Stimulated activated CD4-positive, alpha-beta T cell treated with anti-CD3 and anti-CD28 coated beads, Interleukin-1b, Interleukin-23, amount 100 ng/mL, for 24 hours (primary cell): ENCODE measurements at places on chromosomes 12 and 14.
A peak's percentile ranks its signal among the peaks of the same experiment; 100 is the strongest.

DNA sequence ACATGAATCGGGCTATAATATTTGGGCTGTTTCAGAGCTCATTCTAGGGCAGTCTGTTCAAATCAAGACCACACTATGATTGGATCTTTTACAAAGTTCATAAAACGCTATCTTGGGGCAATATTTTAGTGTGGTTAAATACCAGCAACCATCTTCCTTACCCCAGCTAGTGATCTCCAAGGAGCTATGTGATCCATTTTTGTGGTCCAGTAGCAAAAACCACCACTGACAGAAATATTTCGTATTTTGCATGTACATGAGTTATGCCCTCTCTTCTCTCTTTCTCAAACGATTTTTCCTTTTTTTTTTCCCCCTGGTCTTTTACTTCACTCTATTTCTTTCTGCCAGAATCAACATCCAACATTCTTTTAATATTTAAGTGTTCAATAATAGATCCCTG is 280.6 kb upstream of the KITLG start:
- no peak for DNase-seq

- DNase-seq = no peak
Observed at GRCh38 chr12:62044450-62045135, 215.6 kb upstream of the USP15 start.

DNA sequence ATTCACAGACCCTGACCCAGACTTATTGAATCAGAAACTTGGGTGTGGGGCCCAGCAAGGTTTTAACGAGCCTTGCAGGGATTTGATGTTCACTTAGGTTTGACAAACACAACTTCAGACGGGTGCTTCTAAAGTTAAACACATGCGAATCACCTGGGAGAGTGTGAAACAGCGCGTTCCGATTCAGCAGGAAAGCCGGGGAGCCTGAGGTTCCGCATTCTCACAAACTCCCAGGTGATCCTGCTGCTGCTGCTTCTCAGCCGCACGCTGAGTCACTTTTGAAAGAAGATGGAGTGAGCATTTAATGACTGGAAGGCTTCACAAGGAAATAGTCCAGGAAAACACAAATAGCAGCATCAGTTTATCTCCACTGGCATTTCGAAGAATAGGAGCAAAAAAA is 44.2 kb upstream of the DDX11 start:
- DNase-seq = no peak

DNA sequence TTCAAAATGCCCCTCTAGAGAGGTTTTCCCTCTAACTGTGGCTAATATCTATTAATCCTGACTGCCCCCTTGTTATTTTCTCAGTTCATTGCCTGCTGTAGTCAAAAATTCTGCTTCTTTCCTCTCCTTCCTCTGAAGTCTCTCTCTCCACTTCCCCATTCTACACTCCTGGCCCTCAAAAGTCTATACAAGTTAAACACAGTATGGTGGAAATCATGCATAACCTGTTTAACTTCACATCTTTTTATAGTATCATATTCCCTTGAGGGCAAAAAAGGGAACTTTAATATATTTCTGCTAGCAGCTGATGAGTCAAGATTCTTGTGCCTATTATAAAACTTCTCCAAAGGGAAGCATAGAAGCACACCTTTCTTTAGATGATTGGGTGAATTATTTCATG is 16.7 kb downstream of the GRIP1 start:
- no peak for DNase-seq

GRCh38 chr14:104293231-104293841 is 154.9 kb downstream of the KIF26A start:
- no peak for DNase-seq

- DNase-seq = no peak
Observed at GRCh38 chr12:27780612-27781408, 774 bp upstream of the MANSC4 start.

DNA sequence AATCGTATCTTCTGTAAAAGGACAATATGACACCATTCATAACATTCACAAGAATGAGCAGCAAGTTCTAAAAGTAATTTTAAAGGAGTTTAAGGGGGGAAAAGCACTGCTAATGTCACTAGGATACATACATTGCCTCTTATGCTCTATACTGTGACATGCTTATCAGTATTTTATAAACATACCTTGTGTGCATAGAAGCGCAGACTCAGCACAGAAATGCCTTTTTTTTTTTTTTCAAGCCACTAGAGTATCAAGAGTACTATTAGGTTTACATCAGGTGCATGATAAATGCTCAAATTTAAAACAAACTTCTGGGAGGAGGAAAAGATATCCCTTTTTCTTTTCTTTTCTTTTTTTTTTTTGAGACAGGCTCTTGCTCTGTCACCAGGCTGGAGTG is 13.6 kb upstream of the SMARCC2 start:
- no peak for DNase-seq

DNA sequence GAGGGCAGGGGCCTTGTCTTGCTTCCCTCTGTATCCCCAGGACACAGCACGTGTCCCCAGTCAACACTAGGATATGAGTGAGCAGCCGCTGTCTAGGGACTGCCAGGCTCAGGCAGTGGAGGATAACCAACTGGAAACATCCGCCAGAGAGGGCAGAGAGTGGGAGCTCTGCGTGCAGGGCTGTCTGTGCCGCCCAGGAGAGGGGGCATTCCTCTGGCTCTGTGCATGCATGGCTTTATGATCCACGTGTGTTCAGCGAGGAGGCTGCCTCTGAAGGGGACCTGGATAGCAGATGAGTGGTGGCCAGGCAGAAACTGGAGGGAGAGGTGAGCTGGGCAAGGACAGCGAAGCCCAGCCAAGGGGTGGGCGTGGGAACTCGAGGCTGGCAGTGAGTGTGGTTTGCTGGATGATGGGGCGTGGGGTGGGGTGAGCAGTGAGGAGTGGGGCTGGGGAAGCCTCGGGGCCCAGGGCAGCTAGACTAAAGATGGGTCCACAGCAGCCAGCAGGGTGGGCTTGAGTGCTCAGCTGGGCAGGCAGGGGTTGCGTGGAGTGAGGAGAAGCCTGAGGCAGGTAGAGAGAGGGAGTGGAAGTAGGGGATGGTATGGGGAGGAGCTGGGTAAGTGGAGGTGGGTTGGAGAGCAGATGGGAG is 72.9 kb downstream of the PRIMA1 start:
- DNase-seq = no peak

DNA sequence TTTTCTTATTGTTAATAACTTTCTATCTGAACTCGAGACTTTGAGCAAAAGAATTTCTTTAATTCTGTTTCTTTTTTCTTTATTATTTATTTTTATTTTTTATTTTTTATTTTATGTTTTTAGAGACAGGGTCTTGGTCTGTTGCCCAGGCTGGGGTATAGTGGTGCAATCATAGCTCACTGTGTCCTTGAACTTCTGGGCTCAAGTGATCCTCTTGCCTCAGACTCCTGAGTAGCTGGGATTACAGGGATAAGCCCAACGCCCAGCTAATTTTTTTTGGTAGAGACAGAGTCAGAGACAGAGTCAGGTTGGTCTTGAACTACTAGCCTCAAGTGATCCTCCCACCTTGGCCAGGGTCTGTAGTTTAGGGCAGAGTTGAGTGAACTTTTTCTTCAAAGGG is 18.5 kb downstream of the METAP2 start:
- DNase-seq = no peak

GRCh38 chr14:85444635-85445034 is 85.3 kb upstream of the FLRT2 start:
- DNase-seq = no peak

DNA sequence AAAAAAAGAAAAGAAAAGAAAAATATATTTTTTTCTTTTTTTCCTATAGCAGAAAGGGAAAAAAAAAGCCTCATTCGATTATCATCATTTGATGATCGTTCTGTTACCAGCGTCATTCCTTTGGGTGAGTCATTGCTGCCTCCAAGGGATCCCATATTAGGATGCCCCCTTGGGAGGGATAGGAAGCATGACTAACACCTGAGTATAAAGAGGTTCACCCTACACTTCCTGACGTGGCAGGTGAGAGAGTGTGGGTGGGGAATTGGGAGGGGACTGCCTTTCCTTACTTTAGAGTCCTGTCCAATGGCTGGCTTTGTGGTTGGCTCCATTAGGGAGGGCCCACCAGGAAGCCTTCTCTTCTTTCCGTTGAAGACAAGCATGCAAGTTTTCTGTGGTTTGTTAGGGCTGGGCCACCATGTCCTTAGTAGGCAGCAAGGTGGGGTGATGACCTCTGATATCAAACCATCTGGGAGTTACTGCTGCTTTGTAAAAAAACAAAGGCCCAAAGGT is 56.1 kb upstream of the FUT8 start:
- peak; percentile 32 for DNase-seq

GRCh38 chr12:51951843-51952722 is 584 bp downstream of the ACVR1B start:
- no peak for DNase-seq

GRCh38 chr14:75831455-75831854 is 150.3 kb downstream of the TGFB3 start:
- DNase-seq = peak; percentile 1

- DNase-seq = no peak
Observed at GRCh38 chr14:102939820-102940561, 17.5 kb downstream of the AMN start.
